ENCODE measurements at places on chromosomes 13 and 19.

DNA sequence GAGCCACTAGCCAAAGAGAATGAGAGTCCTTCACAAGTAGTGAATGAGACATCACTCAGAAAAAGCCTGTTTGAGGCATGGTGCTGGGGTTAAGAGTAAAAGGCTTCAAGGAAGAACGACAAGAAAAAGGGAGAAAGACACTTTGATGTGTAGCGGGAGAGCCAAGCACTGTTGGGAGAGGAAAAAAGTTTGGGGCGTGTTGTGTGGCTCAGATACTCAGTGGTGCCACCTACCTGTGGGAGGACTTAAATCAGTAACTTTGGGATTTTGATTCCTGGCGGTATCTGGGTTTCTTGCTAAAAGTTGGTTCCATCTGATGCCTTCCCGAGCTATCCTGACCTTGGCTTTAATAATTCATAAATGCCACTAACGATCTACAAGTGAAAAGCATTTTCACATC, 12.3 kb downstream of the ELSPBP1 start:
- no peak for DNase-seq

GRCh38 chr13:61142506-61142905, 273.1 kb downstream of the PCDH20 start:
- no peak for DNase-seq

DNA sequence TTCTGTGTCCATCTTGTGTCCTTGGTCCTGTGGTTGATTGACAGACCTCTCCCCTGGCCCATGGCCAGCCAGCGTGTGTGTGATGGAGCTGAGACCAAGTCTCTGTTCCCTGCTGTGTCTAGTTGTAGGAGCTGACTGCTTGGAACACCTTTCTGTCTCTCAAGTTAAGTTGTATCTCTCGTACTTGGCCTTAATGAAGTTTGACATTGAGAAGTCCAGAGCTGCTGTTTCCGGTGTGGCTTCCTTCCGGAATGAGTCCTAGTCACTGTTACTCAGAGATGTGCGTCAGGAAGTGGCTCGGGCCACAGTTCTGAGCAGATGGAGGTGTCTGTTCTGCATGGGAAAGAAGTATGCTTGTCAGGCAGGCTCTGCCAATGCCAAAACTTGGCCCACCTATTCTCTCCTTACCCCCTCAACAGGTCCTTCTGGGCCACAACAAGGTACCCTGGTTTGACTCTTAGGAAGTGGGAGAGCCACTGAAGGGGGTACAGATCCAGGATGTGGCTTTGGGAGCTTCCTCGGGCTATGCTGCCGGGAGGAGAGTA, 54.3 kb downstream of the GATAD2A start:
- no peak for DNase-seq

- DNase-seq: no peak
Observed at GRCh38 chr13:103953859-103954258, 887.6 kb upstream of the SLC10A2 start.

DNA sequence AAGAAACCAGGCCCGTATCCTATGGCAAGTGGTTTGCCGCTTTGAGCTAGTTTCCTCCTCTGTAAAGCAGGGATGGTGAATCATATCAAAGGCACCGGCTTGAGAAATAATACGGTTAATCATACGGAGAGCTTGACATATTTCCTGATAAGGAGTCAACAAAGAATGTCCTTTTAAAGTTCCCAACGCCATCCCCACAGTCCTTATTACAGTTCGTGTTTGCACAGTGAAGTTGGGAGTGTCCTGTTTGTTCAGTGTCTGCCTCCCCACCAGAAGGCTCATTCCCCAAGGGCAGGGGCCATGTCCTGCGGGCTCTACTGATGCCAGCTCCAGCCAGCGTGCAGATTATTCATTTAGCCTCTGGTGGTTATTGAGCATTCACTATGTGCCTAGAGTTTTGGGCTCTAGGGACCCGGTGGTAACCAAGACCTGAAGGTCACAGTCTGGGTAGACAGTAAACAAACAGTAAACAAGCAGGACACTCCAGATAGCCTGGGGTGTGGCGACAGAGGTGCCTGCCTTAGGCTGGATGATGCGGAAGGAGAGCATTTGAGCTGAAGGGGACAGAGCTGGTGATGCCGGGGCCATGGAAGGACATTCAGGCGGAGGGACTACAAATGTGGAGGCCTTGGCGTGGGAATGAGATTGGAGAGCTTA, 6.3 kb downstream of the GRAMD1A start:
- no peak for DNase-seq

DNA sequence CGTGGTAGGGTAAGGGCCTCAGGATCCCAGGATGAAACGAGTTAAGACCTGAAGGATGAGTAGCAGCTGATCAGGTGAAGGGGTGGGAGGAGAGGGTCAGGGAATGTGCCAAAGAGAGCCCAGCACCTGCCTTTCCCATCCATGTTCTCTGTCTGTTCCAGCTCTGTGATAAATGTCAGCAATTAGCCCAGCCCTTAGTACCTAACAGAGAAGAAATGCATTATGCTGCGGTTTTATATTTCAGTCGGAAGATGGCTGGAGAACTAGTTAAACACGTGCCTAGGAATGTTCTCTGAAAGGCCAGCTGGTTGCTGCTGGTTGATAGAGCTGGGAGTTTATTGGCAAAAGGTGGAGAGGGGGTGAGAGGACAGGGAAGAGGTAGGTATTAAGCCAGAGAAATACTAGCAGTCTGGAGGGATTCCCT, 268.2 kb downstream of the SHISA2 start:
- DNase-seq: no peak

All from right lung (tissue), 10 donors.